ENCODE measurements at places on chromosomes 3 and 15.

- DNase-seq: no peak
These were observed 118.9 kb downstream of the RFTN1 start for GRCh38 chr3:16394639-16395038.

- no peak for DNase-seq
These were observed 8.6 kb upstream of the IGDCC3 start for GRCh38 chr15:65386376-65386775.

GRCh38 chr15:90091156-90091931 lies 10.9 kb downstream of the IDH2 start:
- DNase-seq: no peak

DNA sequence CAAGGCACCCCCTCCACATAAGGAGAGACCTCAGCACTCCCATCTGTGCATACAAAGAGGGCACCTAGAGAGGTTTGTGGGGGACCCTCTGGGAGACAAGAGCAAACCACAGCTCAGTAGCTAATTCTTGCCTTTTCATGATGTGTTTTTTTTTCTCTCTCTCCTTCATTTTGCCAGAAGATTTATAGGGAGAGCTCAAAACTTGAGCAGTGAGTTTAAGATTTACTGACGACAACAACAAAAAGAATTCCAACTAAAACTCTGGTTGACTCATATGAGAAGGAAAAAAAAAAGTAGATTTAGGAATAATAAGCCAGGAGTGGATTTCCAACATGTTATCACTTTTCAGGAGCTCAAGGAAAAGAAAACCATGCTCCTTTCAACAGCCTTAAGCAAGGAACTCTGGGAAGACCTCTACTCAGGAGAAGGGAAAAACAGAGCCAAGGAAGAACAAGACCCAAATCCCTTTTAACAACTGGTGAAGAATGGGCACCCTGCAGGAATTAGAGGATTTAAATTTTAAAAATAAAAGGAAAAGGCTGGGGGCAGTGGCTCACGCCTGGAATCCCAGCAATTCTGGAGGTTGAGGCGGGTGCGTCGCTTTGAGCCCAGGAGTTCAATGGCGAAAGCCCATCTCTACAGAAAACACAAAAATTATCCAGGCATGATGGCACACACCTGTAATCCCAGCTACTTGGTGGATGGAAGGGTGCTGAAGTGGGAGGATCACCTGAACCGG lies 58.2 kb upstream of the RAD18 start:
- DNase-seq: no peak

DNA sequence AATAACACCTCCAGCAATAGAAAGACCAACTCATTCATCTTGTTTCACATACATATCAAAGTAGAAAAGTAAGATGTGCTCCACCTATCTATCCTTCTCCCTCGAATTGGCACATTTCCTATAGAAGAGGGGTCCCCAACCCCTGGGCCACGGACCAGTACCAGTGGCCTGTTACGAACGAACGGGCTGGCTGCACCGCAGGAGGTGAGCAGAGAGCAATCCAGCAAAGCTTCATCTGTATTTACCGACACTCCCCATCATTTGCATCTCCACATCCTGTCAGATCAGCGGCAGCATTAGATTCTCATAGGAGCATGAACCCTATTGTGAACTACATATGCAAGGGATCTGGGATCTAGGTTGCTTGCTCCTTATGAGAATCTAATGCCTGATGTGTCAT lies 95.0 kb upstream of the CGNL1 start:
- no peak for DNase-seq

- DNase-seq: no peak
These were observed 27.6 kb downstream of the UQCC5 start for GRCh38 chr3:52563984-52564383.

DNA sequence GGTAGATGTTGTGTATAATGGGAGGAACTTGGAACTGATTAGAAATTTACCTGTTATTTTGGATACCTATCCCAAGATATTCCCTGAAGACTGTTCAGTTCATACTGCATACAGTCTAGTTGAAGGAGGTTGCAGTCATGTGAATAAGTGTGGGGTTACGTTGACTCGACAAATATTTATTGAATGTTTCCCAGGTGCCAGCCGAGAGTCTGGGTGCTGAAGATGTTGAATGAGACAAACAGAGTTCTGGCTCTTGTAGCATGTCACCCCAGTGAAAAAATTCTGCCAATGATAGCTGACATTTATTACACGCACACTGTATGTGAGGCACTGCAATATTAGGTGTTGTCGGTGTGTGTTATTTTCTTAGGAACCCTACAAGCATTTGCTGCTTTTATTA lies 176.0 kb downstream of the KCNMB2 start:
- DNase-seq: no peak
